ENCODE measurements at places on chromosomes 2 and 18.

DNA sequence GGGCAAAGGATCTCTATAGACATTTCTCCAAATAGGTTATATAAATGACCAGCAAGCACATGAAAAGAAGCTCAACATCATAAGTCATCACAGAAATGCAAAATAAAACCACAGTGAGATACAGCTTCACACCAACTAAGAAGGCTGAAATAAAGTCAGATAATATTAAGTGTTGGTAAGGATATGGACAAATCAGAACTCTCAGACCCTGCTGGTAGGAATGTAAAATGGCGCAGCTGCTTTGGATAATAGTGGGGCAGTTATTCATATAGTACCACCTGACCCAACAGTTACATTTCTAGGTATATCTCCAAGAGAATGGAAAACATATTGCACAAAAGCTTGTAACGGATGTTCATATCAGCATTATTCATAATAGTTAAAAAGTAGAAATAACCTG is 14.0 kb downstream of the EPB41L5 start:
- no peak for DNase-seq

DNA sequence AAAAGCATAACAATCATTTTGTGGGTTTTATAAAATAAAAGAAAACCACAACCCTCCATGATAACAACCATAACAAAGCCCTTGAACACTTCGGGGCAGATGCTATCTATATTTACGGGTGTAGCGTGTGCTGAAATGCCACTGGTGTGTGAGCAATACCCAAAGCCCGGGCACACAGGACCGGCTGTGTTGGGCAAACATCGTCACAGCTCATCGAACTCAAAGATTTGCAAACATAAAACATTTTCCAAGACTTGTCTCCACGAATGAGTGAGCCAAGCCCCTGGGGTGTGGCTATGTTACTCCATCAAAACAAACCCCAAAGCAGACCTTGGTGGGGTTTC is 290.2 kb downstream of the LPIN1 start:
- DNase-seq, result no peak

DNA sequence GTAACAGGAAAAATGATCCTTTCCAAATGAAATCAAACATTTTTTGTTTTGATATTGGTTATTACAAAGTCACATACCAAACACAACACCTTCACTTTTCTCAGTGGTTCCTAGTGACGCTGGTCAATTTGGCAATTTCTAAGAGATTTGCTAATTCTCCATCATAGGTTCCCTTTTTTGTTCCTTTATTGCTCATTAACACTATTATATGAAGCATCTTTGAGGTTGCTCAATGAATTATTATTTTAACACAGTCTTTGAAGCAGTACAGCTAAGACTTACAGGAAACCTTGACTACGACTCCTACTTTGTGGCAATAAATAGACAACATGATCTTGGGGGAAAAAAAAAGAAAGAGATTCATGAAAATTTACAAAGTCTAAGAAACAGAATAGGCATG is 152.2 kb upstream of the VRK2 start:
- no peak for DNase-seq

- no peak for DNase-seq
Observed at GRCh38 chr2:136246086-136246669, 128.2 kb upstream of the CXCR4 start.

DNA sequence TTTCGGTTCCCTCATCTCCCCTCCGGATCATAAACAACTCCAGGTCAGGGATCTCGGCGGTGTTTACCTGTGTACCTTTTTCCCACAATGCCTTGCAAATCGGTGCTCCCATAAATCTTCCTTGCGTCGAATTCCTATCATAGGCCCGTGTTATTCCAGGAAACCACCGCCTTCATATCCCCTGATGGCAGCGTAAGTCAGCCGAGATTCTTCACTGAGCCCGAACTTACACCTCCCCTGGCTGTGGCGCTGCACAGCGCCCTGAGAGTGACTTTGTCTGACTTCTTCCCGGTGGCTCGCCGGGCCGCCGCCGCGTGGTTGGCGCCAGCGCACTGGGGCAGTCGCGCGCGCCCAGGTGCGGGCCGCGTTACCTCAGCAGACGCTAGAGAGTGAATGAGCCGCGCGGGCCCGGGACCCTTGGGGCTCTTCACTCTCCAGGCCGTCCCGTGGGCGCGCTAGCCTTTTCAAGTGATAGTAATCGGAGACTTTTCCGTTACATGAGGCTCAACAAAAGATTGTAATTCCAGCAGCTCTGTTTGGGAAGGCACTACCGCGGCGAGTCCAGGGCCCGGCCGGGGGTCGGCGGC is 101.6 kb downstream of the SPTBN1 start:
- DNase-seq, result no peak

DNA sequence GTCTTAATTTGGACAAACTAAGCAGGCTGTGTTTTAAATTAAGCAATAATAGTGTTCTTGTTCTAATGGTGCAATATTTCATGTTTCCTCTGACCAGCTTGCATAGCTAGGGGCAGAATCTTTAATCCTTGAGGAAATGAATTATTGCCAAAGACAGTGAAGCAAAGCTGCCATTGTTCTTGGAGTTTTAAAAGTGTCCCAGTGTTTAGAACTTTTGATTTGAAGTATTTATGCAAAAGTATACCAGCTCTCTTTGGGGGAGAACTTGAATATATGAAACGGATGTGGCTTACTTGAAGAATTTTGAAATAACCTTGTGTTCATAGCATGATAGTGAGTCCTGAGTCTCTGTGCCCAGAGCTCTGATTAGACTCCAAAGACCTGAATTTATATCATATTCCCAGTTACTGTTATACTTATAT is 33.4 kb downstream of the ITGA6 start:
- no peak for DNase-seq

DNA sequence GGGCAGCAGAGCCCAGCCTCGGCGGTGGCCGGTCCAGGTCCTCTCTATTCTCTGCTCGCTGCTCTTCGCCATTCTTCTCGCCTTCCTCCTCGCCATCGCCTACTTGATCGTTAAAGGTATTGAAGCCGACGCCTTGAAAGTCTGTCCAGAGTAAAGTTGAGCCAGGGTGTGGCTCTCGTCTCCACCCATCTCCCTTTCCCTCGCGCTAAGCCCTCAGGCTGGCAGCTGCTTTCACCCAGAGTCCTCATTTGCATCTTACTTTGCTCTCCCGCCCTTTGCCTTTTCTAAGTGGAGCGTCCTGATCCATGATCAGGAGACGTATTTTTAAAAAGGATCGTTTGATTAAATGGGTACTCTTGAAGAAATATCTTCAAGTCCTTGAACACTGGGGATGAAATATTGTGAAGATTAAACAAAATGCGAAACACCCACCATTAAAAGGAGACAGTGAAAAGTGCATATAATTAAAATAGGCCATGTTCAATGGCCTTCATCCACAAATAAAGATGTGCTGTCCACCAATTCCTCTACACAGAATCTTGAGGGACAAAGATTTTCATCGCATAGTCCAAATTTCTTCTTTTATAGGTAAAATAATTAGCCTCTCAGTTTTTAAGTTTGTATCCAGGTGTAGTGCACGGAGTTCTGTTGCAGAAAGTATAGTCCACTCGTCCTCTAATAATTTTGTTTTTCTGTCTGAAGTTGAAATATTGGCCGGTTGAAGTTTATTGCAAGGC is 657 bp downstream of the ARL6IP6 start:
- DNase-seq, result no peak

- DNase-seq, result no peak
Observed at GRCh38 chr18:57267368-57267925, 84.9 kb upstream of the ST8SIA3 start.

DNA sequence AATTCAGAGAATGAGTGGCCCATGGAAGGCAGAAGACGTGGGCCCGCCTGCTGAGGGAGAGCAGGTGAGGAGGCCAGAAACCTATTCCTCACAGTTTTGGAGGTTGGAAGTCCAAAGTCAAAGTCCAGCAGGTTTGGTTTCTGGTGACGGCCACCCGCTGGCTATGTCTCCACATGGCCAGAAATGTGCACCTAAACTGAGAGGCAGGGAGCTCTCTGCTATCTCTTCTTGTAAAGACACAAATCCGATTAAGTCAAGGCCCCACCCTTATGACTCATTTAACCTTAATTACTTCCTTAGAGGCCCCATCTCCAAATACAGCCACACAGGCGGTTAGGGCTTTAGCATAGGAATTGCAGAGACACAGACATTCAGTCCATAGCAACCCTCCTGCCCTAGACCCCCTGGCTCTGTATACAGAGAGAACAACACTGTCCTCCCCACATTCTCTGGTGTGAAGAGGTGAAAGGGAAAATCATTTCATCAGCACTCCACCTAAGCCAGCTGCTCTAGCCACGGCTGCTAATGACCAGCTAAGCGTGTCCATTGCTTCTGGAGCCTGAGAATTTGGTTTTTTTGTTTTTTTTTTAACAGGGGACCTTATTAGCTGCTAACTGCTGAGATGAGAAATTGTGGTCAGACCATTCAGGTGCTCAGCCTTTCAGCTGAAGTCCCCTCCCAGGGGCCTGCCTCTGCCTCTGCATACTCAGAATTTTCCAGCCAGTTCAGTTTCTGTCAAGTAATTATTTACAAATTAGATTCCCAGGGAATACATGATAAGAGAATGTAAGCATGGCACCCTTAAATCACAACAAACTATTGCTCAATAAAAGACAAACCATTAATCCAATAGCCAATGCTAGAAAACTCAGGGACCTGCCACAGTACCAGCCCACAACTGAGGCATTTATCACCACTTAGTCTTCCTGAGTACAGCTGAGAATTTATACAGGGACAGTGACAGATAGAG is 368.7 kb upstream of the ID2 start:
- no peak for DNase-seq

- no peak for DNase-seq
Observed at GRCh38 chr2:207983641-207984042, 41.7 kb downstream of the PLEKHM3 start.

- DNase-seq, result peak; percentile 56
Observed at GRCh38 chr2:241965931-241966412, 96.4 kb downstream of the RTP5 start.

DNA sequence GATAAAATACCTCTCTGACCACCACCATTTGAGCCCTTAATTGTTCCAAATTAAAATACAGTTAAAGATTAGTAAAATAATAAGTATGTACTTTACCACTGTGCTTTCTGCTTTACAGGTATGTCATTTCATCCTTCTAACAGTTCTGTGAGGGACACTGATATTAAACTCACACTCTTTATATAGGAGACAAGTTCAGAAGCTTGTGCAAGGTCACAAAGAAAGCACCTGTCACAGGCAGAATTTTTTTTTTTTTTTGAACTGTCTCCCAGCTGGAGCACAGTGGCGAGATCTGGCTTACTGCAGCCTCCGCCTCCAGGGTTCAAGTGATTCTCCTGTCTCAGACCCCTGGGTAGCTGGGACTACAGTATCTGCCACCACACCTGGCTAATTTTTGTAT is 21.6 kb upstream of the GPR75 start:
- DNase-seq, result no peak

DNA sequence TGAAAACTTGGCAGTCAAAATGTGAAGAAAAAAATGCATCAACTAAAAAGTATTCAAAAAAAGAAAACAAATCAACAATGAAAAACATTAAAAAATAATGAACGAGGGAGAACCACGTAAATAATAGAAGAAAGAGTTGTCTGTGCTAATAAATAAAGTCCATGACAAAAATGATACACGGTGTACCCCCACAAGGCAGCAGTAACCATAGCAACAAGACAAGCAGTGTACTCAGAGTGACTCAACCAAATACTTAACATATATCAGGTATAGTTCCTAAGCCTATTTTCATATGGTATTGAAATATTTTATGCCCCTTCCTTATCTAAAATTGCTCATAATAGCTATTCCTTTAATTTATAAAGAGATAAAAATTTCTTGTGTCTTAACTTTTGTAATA is 162.3 kb upstream of the TMEM200C start:
- no peak for DNase-seq

DNA sequence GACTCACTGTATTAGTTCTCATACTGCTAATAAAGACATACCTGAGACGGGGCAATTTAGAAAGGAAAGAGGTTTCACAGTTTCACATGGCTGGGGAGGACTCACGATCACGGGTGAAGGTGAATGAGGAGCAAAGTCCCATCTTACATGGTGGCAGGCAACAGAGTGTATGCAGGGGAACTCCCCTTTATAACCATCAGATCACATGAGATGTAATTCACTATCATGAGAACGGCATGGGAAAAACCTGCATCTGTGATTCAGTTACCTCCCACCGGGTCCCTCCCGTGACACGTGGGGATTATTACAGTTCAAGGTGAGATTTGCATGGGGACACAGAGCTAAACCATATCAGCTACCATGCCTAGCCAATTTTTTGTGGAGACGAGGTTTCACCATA is 168.2 kb downstream of the NEDD4L start:
- no peak for DNase-seq

DNA sequence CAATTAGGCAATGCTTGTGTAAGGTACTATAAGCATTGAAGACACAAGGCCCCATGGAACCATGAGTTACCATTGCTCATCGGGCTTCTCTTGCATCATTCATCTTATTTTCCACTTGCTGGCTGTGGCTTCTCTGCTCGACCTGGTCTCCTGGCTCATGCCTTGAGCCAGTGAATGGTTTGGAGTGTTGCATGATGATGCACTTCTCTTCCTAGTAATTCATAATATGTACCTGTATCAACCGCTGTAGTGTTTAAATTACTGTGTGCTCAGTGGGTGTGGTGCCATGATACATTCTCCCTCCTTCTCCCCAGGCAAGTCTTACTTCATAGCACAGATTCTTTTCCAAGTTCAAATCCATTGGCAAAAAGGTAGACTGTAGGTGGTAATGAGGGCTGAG is 66.8 kb downstream of the ABCA12 start:
- DNase-seq, result no peak

DNA sequence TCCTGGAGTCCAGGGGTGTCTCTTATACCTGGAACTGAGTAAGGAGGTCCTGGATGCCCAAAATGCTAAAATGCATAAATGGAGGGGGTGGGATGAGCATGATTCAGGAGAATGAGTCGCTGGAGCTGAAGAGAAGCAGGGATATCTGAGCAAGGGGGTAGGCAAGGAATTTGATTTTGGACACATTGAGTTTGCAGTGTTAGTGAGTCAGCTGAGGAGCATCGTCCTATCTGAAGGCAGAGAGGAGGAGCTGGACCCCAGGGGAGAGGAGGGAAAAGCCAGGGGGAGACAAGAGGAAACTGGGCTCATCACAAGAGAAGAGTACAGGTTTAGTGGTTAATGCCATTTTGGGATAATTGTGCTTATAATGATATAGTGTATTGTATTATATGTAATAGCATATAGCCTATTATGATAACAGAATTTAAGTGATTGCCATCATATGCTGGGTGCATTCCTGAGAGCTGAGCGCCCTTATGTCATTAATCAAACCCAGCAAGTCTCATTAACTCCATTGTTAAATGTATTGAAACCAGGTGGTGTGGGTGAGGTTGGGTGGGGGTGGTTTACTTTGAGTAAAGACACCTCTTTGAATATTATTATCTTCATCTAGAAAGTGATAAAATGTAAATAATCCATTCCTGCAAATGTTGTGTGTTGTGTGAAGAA is 12.4 kb downstream of the EHD3 start:
- DNase-seq, result no peak

DNA sequence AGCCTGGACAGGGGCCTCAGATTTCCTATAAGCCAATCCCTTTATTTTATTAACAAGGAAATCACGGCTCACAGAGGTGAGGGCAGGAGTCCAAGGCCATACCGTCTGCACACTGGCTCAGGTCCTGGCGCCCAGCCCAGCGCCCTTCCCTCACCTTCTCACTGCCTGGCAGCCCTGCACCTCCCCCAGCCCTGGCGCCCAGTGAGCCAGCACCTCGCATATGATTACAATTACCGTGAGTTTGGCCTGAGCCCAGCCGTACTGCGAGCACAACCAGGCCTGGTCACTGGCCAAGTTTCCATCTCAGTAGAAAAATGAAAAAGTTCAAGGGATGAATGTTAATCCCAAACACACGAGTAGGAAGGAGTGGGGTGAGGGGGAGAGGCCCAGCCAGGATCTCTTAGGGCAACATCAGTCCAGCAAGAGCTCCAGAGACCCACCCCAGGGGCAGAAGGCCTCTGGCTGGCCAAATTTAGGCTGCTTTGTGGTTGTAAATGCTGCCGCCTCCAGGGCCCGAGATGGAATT is 68.4 kb downstream of the MCFD2 start:
- DNase-seq, result peak; percentile 95
